ENCODE measurements at places on chromosomes 6 and 20. TPM values are rescaled to one million over a fixed set of nuclear protein-coding genes. Genes with fewer than 3 reads are reported as not detected.

- DNase-seq, result peak; percentile 75
- H3K27me3 ChIP-seq, result no peaks in the 10 kb centered on the region
- H3K27ac ChIP-seq, result no peak overlapping the region
- H3K36me3 ChIP-seq, result no peaks in the 10 kb centered on the region
Measured at GRCh38 chr6:73309785-73310502, 44.1 kb downstream of the DPPA5 start.

DNA sequence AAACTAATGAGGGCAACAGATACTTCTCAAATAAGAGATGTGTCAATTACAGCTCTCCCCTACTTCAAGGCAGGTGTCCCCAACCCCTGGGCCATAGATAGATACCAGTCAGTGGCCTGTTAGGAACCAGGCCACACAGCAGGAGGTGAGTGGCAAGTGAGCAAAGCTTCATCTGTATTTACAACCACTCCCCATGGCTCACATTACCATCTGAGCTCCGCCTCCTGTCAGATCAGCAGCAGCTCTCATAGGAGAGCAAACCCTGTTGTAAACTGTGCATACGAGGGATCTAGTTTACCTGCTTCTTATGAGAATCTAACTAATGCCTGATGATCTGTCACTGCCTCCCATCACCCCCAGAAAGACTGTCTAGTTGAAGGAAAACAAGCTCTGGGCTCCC, 422.1 kb downstream of the GJA1 start:
- no peak overlapping the region for H3K4me3 ChIP-seq
- no peaks in the 10 kb centered on the region for H3K36me3 ChIP-seq
- H3K27me3 ChIP-seq, result no peaks in the 10 kb centered on the region
- H3K27ac ChIP-seq, result no peak overlapping the region
- DNase-seq, result no peak

GRCh38 chr20:52945862-52946522, 26.2 kb upstream of the TSHZ2 start:
- H3K4me3 ChIP-seq, result no peak overlapping the region
- no peak overlapping the region for H3K27ac ChIP-seq
- no peak for DNase-seq
- no peaks in the 10 kb centered on the region for H3K4me1 ChIP-seq

- DNase-seq, result no peak
- no peaks in the 10 kb centered on the region for H3K4me1 ChIP-seq
Measured at GRCh38 chr20:21388566-21388965, 8.8 kb downstream of the NKX2-4 start.

DNA sequence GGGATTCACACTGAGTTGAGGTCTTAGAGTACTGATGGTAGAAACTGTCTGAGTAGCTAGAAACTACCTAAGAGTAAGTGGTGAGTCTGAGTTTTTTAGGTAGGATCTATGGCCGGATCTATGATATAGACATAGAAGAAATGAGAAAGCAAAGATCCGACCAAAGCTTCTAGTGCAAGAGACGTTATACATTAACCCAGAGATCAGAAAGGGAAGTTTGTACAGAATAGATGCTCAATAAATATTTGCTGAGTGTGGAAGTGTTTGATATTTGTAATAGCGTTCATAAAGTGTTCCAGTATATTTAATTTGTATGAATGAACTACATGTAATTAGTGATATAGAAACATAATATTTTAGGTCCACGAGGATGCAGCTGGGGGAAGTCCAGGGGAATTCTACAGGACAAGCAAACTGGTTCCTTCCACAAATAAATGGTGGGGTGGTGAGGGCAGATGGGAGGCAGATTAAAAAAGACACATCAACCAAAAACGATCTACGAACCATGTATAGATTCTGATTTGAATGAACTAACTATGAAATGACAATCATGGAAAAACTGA, 31.9 kb upstream of the JARID2 start:
- no peak overlapping the region for H3K4me3 ChIP-seq
- DNase-seq, result no peak
- H3K36me3 ChIP-seq, result no peaks in the 10 kb centered on the region
- no peaks in the 10 kb centered on the region for H3K4me1 ChIP-seq
- H3K27me3 ChIP-seq, result no peaks in the 10 kb centered on the region
- H3K27ac ChIP-seq, result no peak overlapping the region

DNA sequence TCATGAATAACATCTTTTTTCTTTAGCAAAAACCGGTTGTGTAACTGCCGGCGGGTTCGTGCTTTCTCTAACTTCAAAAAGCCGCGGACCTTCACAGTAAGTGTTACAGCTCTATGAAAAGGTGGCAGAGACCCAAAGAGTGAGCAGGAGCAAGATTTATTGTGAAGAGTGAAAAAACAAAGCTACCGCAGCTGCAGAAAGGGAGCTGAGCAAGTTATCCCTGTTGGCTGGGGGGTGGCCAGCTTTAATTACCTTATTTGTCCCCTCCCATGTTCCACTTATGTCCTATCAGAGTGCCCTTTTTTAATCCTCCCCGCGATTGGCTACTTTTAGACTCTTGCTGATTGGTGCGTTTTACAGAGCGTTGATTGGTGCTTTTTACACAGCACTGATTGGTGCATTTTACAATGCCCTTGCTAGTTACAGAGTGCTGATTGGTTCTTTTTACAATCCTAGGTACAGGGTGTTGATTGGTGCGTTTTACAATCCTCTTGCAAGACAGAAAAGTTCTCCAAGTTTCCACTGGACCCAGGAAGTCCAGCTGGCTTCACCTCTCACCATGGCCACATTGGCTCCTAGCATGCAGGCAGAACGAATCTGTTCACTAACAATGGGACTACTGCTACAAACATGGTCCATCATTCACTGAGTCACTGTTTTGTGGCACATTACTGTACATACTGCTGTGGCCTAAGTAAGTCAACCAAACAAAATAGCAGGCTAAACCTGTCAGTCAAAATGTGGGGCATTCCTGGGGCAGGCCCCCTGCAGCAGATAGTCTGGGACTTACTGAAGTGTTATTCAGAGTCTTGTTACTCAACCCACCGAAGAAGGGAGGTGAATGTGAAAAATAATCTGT, 52.8 kb downstream of the MYLIP start:
- H3K36me3 ChIP-seq, result no peaks in the 10 kb centered on the region
- peaks cover 21% of the 10 kb centered on the region for H3K4me1 ChIP-seq
- no peak overlapping the region for H3K27ac ChIP-seq
- no peaks in the 10 kb centered on the region for H3K27me3 ChIP-seq

Gene SLC22A2
- total RNA-seq, result 27.9 TPM

GRCh38 chr6:125274935-125275334, 26.8 kb downstream of the HDDC2 start:
- H3K36me3 ChIP-seq, result peaks cover 17% of the 10 kb centered on the region
- no peaks in the 10 kb centered on the region for H3K27me3 ChIP-seq
- H3K27ac ChIP-seq, result no peak overlapping the region
- peaks cover 8% of the 10 kb centered on the region for H3K4me1 ChIP-seq

GRCh38 chr6:98787435-98787834, 46.9 kb upstream of the POU3F2 start:
- no peaks in the 10 kb centered on the region for H3K4me1 ChIP-seq
- no peak for DNase-seq
- H3K27me3 ChIP-seq, result no peaks in the 10 kb centered on the region

- H3K4me3 ChIP-seq, result no peak overlapping the region
- DNase-seq, result no peak
- no peaks in the 10 kb centered on the region for H3K36me3 ChIP-seq
- H3K4me1 ChIP-seq, result peaks cover 13% of the 10 kb centered on the region
- no peaks in the 10 kb centered on the region for H3K27me3 ChIP-seq
Measured at GRCh38 chr20:50844430-50845100, 49.7 kb downstream of the BCAS4 start.

- H3K36me3 ChIP-seq, result no peaks in the 10 kb centered on the region
- peak overlapping the region; percentile 87 for H3K27ac ChIP-seq
- DNase-seq, result no peak
- H3K4me3 ChIP-seq, result peak overlapping the region; percentile 70
- H3K4me1 ChIP-seq, result no peaks in the 10 kb centered on the region
- no peaks in the 10 kb centered on the region for H3K27me3 ChIP-seq
Measured at GRCh38 chr20:36572701-36573102, 695 bp upstream of the TGIF2 start.

DNA sequence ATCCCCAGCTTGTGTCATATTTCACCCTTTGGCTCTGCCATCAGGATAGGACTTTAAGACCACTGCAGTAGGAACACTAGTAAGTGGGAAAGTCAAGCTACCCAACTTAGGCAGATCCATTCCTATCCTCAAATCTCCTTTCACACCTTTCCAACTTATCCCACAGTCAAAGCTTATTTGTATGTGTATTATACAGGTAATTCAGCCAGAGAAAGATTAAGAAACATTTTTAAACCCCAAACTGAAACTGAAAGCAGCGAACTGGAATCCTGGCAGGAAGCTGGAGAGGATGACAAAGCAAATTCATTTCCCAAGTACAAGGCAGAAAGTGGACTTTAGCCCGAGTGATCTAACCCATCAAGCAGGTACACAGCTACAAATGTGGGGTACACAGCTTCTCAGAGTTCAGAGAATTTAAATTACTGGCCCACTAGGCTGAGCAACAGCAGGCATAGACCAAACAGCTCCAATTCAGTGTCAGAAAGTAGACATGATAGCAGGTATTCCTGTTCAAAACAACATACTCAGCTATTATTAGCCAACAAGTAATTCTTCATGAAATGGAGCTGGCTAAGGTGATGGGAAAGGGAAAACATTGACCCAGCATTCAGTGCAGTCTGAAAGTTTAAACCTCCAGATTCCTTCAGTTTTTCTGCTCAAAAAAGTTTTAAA, 39.1 kb downstream of the ILRUN start:
- no peaks in the 10 kb centered on the region for H3K27me3 ChIP-seq
- peaks cover 5% of the 10 kb centered on the region for H3K4me1 ChIP-seq
- peaks cover 6% of the 10 kb centered on the region for H3K36me3 ChIP-seq
- H3K27ac ChIP-seq, result peak overlapping the region; percentile 93
- peak; percentile 79 for DNase-seq
- H3K4me3 ChIP-seq, result peak overlapping the region; percentile 67

DNA sequence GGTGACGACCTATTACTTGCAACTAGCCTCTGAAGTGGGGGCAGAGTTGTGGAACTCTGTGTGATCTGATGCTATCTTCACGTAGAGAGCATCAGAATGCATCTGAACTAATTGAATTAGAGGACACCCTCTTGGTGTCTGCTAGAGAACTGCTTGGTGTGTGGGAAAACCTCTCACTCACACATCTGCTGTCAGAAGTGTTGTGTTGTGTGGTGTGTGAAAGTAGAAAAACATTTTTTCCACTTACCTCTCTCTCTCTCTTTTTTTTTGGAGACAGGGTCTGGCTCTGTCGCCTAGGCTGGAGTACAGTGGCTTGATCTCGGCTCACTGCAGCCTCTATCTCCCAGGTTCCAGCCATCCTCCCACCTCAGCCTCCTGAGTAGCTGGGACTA, 90.0 kb downstream of the CHMP4B start:
- H3K36me3 ChIP-seq, result no peaks in the 10 kb centered on the region
- H3K27ac ChIP-seq, result no peak overlapping the region
- DNase-seq, result no peak

- no peak overlapping the region for H3K4me3 ChIP-seq
- no peaks in the 10 kb centered on the region for H3K27me3 ChIP-seq
- peaks cover 2% of the 10 kb centered on the region for H3K4me1 ChIP-seq
- H3K36me3 ChIP-seq, result no peaks in the 10 kb centered on the region
- H3K27ac ChIP-seq, result no peak overlapping the region
Measured at GRCh38 chr6:14313248-14313647, 195.7 kb downstream of the CD83 start.

- no peaks in the 10 kb centered on the region for H3K36me3 ChIP-seq
- H3K27me3 ChIP-seq, result no peaks in the 10 kb centered on the region
- no peaks in the 10 kb centered on the region for H3K4me1 ChIP-seq
- DNase-seq, result no peak
- no peak overlapping the region for H3K4me3 ChIP-seq
Measured at GRCh38 chr6:165717732-165718465, 54.9 kb upstream of the PDE10A start.

DNA sequence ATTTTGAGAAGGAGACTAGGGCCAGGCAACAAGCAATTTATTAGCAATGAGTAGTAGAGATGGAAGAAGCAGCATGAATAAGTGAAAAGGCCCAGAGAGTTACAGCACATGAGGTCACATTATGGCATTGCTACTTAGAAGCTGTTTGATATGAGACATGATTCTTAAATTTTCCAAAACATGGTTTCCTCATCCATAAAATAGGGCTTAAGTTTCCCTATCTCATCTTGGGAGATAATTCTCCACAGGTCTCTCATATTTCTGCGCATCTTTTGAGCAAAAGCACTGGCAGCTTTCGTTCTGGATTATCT, 656.1 kb downstream of the EPHA7 start:
- no peak overlapping the region for H3K4me3 ChIP-seq
- H3K36me3 ChIP-seq, result no peaks in the 10 kb centered on the region
- H3K4me1 ChIP-seq, result no peaks in the 10 kb centered on the region

Gene TCP11
- 0.50 TPM for total RNA-seq

- H3K4me3 ChIP-seq, result no peak overlapping the region
- no peaks in the 10 kb centered on the region for H3K4me1 ChIP-seq
- no peaks in the 10 kb centered on the region for H3K27me3 ChIP-seq
- no peak overlapping the region for H3K27ac ChIP-seq
Measured at GRCh38 chr6:126396131-126396530, 56.2 kb downstream of the CENPW start.

Gene GGTLC1
- not detected for total RNA-seq

Gene PRPH2
- 1.6 TPM for total RNA-seq

GRCh38 chr20:20548527-20549266, 163.7 kb downstream of the RALGAPA2 start:
- H3K36me3 ChIP-seq, result no peaks in the 10 kb centered on the region
- DNase-seq, result no peak
- no peak overlapping the region for H3K4me3 ChIP-seq
- H3K4me1 ChIP-seq, result no peaks in the 10 kb centered on the region

GRCh38 chr6:8623441-8623840, 188.1 kb upstream of the SLC35B3 start:
- DNase-seq, result no peak
- no peaks in the 10 kb centered on the region for H3K27me3 ChIP-seq
- no peaks in the 10 kb centered on the region for H3K36me3 ChIP-seq

Measured in kidney (tissue), 22 donors.